Lung microvascular endothelial cell (primary cell): ENCODE measurements at places on chromosomes 12 and 14.

GRCh38 chr12:100043631-100044030, 58.9 kb upstream of the ANKS1B start:
- no peak for DNase-seq

DNA sequence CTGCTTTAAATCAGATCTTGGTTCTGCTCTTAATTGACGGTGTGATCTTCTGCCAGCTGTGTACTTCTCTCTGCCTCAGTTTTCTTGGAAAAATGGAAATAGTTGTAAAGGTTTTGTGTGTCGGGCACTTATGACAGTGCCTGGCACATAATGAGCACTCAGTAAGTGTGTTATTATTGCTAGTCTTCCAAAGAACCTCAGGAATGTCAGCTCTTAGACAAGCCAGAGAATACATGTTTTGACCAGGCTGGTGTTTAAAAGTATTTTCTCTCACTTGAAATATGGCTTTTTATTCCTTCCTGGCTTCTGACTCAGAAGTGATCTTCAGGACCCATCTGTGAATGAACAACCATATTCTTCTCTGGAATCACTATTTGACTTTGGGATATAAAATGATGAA, 304.1 kb downstream of the SNAPC1 start:
- no peak for DNase-seq

- DNase-seq, result no peak
These were observed 8.7 kb downstream of the KRT71 start for GRCh38 chr12:52543985-52544883.

GRCh38 chr12:47782372-47782770, 9.3 kb downstream of the SLC48A1 start:
- DNase-seq, result no peak

GRCh38 chr14:105456736-105457617, 17.6 kb upstream of the CRIP2 start:
- DNase-seq, result no peak

- no peak for DNase-seq
These were observed 19.9 kb downstream of the FUT8 start for GRCh38 chr14:65432361-65432948.

GRCh38 chr12:122867691-122868461, 28.0 kb downstream of the VPS37B start:
- no peak for DNase-seq

GRCh38 chr14:92471919-92472318, 41.7 kb upstream of the RIN3 start:
- DNase-seq, result peak; percentile 91

- no peak for DNase-seq
These were observed 1592.4 kb upstream of the SEL1L start for GRCh38 chr14:83126076-83126475.

- DNase-seq, result peak; percentile 84
These were observed 42.5 kb upstream of the BCAT1 start for GRCh38 chr12:24991209-24992049.

- no peak for DNase-seq
These were observed 2.8 kb downstream of the ETFBKMT start for GRCh38 chr12:31662176-31662849.

- DNase-seq, result no peak
These were observed 196.4 kb upstream of the PARP11 start for GRCh38 chr12:4069670-4070010.

GRCh38 chr14:104023325-104024055, 62.0 kb upstream of the ASPG start:
- DNase-seq, result no peak

- no peak for DNase-seq
These were observed 439 bp upstream of the TNFRSF1A start for GRCh38 chr12:6342140-6342889.

DNA sequence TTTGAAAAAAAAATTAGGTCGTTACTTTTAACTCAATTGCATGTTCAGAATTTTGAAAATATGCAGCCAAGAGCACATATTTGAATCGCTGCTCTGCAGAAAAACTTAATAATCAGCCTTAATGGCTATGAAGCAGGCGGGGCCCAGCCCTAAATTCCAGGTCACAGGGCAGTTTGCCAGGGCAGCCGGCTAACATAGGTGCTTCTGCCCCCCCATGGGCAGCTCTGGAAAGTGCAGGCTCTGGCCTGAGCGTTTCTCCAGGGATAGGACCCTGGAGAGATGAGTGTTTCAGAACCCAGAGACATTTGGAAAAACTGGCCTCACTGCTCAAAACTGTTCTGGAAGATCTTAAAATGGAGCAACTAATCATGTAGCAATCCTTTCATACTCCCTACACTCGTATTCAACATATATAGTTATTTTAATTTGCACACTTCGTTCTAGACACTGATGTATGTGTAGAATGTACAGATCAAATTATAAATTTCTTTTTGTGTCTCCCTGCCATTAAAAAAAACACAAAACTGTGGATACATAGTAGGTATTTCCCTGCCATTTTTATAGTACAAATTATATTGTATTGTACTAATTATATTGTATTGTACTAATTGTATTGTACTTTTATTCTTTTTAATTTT, 26.0 kb upstream of the PTGR2 start:
- DNase-seq, result peak; percentile 91

GRCh38 chr14:103008768-103009357, 48.5 kb downstream of the CDC42BPB start:
- peak; percentile 58 for DNase-seq

DNA sequence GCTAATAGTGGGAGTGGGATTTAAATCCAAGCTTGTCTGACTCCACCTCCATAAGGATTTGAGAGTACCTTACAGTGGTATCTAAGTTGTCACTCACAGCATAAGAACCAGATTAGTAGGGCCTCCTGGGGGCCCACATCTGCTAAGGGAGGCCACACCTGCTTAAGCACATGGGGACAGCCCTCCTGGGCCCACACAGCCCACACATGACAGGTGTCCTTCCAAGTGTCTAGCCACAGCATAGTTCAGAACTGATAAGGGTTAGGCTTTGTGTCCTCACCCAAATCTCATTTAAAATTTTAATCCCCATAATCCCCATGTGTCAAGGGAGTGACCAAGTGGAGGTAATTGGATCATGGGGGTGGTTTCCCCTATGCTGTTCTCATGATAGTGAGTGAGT, 186.0 kb upstream of the HMGA2 start:
- DNase-seq, result no peak

- DNase-seq, result no peak
These were observed 335.3 kb downstream of the NPAS3 start for GRCh38 chr14:33273978-33274377.

GRCh38 chr14:28756269-28756883, 10.2 kb upstream of the FOXG1 start:
- DNase-seq, result no peak

DNA sequence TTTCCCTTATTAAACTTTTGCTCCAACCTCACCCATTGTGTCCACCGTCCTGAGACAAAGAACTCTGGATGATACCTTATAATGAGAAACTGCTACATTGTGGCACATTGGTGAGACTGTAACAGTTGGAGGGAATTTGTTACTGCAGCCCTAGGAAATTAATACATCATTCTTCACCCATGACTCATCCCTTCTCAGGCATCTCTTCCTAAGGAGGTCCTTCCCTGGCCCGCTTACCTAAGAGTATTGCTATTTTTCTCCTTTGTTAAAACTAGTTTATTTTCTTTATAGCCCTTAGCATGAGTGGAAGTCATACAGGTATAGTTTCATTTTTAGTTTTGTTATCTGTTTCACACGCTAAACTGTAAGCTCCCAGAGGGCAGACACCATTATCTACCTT, 87.1 kb downstream of the TMEM260 start:
- DNase-seq, result peak; percentile 58

DNA sequence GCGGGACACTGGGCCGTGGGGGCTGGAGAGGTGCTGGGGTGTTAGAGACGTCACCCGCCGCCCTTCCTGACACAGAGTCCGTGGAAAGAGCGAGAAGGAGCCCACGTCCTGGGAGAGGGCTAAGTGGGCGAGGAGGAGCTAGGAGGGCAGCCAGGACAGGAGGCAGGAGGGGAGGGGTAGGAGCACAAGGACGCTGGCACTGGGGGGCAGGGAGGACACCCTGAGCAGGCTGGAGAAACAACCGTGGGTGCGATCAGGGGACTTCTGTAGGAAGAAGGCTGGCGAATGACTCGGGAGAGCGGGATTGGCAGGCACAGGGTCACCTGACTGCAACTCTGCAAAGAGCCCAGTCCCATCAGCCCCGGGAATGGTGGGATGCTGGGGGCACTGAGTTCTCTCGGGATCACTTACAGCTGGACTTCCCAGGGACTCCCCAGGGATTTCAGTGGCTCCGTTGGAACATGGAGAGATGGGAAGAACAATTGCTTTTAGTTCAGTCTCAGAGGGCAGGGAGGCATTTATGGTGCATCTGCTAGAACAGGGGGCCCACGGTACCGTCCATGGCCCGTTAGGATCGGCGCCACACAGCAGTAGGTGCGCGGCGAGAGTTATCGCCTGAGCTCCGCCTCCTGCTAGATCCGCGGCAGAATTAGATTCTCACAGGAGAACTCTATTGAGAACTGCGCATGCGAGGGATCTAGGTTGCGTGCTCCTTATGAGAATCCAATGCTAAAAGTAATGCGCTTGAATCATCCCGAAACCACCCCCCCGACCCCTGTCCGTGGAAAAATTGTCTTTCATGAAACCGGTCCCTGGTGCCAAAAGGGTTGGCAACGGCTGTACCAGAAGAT, 24.3 kb downstream of the UBR7 start:
- peak; percentile 63 for DNase-seq

DNA sequence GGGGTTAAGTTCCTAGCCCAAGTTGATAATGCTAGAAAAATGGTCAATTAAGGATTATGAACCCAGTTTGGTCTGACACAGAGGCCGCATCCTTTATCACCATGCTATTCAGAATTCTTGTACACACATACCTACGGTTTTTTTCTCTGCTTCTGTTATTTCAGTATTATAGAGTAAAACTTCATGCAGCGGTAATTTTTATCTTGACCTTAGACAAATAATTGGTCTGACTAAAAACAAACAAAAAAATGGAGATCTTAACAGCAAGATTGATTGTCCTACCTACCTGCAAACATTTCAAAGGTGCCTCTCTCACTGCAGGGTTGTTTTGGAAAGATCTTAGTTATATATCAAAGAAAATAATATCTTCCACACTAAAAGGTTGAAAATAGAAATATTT, 201.9 kb upstream of the PRICKLE1 start:
- no peak for DNase-seq

GRCh38 chr12:103715494-103715893, 125.5 kb downstream of the NT5DC3 start:
- no peak for DNase-seq

- DNase-seq, result peak; percentile 67
These were observed 834 bp downstream of the RASSF8 start for GRCh38 chr12:25959071-25959961.

- no peak for DNase-seq
These were observed 495 bp downstream of the TMEM121 start for GRCh38 chr14:105526776-105527380.

GRCh38 chr12:131872154-131873051, 22.0 kb upstream of the ULK1 start:
- DNase-seq, result peak; percentile 26

DNA sequence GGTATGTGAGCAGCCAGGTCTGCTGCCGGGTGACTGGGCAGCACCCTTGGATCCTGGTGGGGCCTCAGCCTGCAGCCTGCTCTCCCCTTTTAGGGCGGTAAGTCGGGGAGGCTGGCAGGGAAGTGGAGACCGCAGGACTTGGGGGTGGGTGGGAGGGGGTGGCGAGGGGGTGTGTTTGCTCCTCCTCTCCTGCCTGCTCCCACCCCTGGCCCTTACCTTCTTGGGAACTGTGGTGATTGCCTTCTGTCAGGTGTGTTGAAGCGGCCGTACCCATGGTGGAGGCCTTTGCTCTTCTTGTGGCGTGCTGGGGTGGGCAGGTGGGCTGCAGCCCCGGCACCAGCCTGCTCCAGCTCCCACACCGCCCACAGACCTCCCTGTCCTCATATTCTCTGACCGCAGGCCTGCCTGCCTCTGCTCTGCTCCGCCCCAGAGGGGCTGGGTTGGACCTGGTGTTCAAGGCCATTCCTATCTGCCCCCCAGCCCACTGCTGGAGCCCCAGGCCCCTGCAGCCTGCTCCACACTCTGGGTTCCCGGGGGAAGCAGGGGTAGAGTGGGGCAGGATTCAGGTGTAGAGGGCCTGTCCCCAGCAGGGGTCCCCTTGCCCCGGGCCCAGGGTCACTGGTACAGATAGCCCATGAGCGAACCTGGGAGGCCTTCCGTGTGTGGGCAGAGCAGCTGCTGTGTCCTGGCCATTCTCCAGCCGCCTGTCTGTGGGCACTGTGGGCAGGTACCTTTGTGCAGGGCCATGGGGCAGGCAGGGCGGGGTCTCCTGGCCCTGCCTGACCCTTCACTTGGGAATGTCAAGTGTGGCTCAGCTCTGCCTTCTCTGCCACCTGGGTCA, 5.2 kb downstream of the TEDC1 start:
- no peak for DNase-seq

DNA sequence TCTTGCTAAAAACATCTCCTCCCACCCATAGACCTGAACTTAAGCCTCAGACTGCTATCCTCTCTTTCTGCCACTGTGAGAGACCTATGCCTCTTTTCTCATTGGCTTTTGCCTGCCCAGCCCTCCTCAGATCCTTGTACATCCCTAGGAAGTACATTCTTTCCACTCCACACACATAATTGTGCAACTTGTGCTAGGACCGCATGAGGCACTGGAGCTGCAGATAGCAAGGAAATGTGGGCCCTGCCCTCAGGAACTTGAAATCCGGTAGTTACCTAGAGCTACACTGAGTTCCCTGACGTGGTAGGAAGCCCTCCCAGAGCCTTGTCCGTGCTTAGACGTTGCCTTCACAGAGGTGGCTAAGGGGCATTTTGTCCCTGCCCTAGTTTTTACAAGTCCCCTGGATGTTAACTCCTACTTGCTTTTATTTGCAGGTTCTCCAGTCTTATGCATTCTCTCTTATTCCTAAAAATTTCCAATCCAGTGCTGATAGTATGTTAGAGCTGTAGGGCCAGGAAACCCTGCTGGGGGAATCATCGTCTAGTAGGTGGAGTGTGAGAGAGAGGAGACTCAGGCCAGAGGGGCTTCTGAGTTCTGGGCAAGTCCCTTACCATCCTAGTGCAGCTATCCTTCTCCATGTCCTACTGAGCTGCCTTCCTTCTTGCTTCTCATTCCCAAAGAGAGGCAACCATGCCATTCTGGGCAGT, 41.3 kb downstream of the NTF3 start:
- DNase-seq, result peak; percentile 45

GRCh38 chr12:10213168-10214135, 775 bp downstream of the GABARAPL1 start:
- peak; percentile 82 for DNase-seq

GRCh38 chr12:68175557-68176061, 16.1 kb upstream of the IFNG start:
- no peak for DNase-seq

- no peak for DNase-seq
These were observed 136.3 kb downstream of the HELB start for GRCh38 chr12:66438601-66439000.

GRCh38 chr12:80460972-80461371, 16.9 kb downstream of the PTPRQ start:
- DNase-seq, result no peak
